ENCODE measurements at places on chromosomes 1 and 21. TPM values are rescaled to one million over a fixed set of nuclear protein-coding genes. Genes with fewer than 3 reads are reported as not detected.

PLXNA2 gene
- total RNA-seq = 80.1 TPM

ADAMTS1 gene
- total RNA-seq = 34.9 TPM

KCNJ9 gene
- total RNA-seq = not detected

SLC27A3 gene
- 22.1 TPM for total RNA-seq

OR6K3 gene
- not detected for total RNA-seq

TNFSF4 gene
- total RNA-seq = 0.58 TPM

CHML gene
- total RNA-seq = 24.8 TPM

ZC3H12A gene
- total RNA-seq = 18.3 TPM

GSTM1 gene
- 6.6 TPM for total RNA-seq

Measured in type B pancreatic cell (in vitro differentiated cells).